ENCODE measurements at places on chromosomes 3 and 15. TPM values are rescaled to one million over a fixed set of nuclear protein-coding genes. Genes with fewer than 3 reads are reported as not detected.

DNA sequence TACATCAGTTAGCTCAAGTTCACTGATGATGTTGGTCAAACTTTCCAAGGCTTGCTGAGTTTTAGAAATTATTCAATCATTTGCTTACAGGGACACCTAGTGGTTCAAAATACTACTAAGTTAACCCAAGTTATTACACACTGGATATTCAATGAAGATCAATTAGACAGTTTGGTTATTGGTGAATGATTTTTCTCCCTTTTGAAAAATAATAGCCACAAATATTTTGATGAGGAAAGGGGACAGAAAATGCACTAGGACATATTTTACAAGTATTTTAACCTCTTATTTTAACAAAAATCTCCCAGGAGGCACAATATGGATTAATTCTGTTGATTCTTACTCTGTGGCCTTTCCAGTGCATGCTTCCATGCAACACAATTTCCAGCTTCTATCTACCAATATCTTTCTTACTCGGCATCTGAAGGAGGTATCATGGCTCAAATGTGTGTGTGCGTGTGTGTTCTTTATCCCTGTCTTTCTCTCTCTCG is 20.1 kb upstream of the GOLGA6L2 start:
- DNase-seq = no peak

GRCh38 chr15:41894251-41894790 is 468 bp upstream of the SPTBN5 start:
- DNase-seq = no peak

- no peak for DNase-seq
Measured at GRCh38 chr3:147184794-147185193, 221.5 kb downstream of the ZIC4 start.

DNA sequence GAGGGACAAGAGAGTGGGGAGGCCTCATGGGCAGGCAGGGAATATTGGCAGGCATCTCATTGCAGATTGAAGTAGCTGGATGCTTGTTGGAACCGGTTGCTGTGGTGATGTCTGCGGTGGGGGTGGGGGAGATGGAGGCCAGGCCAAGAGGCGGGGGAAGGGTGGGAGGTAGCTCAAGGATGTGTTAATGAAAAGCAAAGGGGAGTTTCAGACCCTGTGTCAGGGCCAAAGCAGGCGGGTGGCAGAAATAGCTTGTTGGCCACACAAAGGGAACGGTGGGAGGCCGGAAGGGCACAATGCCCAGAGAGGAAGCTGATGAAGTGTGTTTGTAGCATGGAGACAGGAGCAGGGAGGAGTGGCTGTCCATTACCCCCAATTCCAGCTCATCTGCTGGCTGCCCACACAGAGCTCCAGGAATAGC is 28.0 kb downstream of the CCDC33 start:
- no peak for DNase-seq

DNA sequence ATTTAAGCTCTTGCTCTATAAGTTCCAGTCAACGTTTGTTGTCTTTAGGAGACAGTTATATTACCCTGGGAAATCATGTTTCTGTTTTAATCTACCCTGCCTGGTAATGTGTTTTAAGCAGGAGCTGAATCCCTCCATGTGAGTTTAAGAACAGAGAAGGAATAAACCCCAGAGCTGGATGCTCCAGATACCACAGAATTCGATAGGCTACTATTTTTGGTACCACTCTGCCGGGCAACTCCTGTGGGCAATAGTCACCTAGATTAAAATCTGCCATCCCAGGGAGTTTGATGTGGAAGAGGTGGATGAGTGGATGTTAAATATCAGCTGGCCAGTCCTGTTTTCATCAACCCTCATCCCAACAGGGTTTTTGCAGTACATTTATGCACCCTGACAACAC is 20.4 kb downstream of the NUDT16 start:
- DNase-seq = no peak

GRCh38 chr15:63517628-63518027 is 13.2 kb downstream of the USP3 start:
- DNase-seq = no peak

GRCh38 chr3:141505166-141505565 is 18.3 kb downstream of the RASA2 start:
- no peak for DNase-seq

DNA sequence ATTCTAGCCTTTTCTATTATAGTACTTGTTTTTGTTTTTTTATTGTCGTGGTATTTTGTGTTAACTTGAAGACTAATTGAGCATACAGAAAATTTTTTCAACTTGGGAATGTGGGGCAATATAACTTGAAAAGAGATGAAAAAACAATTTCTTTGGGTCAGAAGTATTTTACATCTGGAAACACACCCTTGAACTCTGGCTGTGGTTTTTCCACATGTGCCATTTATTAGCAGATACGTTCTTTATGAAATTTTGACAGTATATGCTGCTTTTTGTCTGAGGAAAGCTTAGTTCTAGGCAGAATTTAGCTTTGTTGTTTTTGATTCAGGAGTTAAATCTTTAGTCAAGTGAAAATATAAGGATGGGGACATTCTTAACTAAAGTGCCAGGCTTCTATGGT is 44.7 kb downstream of the TCF12 start:
- no peak for DNase-seq

DNA sequence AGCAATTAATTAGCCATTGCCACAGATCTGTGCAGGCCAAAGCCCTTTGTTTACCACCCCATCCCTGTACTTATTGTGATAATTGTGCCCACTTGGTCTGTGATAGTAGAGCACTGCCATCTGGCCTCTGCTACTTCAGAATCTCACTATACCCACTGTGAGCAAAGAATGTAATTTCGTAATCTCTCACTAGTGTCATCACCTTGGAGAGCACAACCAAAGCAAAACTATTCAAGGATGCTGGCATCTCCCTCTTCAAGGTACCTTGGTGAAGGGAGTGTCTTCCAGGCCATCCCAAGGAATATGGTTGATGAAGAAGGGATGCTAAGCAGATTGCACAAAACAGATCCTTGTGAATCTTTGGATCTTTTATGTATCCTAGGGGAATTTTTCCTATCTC is 34.7 kb upstream of the NOX5 start:
- no peak for DNase-seq

DNA sequence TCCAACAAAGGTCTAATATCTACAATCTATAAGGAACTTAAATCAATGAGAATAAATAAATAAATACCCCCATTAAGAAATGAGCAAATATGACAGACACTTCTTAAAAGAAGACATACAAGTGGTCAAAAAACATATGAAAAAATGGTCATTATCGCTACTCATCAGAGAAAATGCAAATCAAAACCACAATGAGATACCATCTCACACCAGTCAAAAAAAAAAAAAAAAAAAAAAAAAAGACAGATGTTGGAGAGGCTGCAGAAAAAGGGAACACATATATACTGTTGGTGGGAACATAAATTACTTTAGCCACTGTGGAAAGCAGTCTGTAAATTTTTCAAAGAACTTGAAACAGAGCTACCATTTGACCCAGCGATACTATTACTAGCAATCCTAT is 31.6 kb upstream of the OR5H6 start:
- no peak for DNase-seq

DNA sequence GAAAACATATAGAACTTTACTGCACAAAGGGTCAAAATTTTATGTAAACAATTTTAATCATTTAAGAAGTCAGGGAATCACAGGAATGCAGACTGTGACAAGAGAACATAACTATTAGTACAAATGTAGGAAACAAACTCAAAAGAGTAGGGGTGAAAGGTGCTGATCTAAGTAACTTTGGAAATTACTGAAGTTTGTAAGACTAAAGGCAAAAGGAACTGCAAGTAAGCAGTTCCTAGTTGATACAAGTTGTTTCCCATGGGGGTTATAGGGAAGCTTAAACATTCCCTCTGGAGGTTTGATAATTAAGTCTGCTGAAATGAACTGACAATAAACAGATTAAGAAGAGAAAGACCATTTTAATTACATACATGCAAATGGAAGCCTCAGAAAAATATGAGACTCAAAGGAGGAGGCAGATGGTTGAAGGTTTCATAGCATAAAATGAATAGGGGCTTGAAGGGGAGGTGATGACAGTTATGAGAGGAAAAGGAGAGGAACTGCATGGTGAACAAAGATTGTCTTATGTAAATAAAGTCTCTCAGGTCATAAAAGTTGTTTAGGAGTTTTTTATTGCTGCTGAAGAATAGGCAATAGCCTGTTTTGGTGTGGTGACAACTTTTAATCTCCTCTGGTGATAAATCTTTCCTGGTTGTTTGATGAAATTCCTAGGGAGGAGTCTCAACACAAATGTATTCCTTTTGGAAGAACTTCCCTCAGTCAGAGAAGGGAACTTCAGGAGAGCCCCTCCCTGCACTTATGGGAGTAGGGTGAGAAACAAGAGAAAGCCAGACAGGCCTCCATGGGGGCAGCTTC is 17.1 kb downstream of the SETMAR start:
- no peak for DNase-seq

The NOX5 gene
- total RNA-seq = not detected

The CACNA2D2 gene
- 105 TPM for total RNA-seq

The C3orf49 gene
- total RNA-seq = not detected

The CDHR4 gene
- 9.6 TPM for total RNA-seq

All from lower lobe of right lung (tissue), 2 donors.